RWPE1 (cell line): ENCODE measurements at places on chromosomes 11 and 22.
A peak's percentile ranks its signal among the peaks of the same experiment; 100 is the strongest.

- DNase-seq = no peak
Measured at GRCh38 chr11:41836431-41836830, 377.0 kb upstream of the LRRC4C start.

DNA sequence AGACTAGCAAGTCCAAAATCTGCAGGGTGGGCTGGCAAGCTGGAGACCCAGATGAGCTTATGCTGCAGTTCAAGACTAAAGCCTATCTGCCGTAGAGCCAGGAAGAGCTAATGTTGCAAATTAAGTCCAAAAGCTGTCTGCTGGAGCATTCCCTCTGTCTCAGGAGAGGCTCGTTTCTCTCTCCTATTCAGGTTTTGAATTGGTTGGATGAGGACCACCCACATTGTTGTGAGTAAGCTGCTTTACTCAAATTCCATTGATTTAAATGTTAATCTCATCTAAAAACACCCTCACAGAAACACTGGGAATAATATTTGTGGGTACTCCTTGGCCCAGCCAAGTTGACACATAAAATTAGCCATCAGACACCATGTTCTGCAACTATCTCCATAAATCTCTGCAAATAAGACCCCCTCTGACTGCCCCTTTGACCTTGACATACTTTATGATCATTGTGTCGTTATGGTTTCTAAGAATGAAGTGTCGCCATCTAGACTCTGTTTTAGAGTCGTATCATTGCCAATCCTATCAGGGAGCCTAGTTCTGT, 16.8 kb upstream of the CUL5 start:
- DNase-seq = no peak

GRCh38 chr22:32144496-32145274, 14.4 kb downstream of the C22orf42 start:
- DNase-seq = no peak

DNA sequence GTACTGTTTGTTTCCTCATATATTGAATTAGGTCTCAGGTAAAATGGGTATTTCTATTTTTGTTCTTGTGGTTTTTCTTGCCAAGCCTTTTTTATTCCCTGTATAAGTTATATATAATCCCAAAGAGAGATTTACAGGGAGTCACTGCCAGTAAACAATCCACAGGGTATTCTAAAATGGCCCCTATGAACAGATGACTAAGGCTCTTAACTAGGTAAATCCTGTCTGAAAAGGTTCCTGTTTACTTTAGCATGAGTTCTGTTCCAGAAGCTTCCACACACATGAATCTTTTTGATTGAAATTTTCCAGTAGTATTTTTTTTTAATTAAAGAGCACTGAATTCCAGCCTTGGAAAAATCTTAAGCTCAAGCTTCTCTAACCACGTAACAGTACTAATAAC, 552.8 kb upstream of the CCDC179 start:
- DNase-seq = peak; percentile 0

- no peak for DNase-seq
Measured at GRCh38 chr11:126840201-126840886, 160.2 kb downstream of the KIRREL3 start.

DNA sequence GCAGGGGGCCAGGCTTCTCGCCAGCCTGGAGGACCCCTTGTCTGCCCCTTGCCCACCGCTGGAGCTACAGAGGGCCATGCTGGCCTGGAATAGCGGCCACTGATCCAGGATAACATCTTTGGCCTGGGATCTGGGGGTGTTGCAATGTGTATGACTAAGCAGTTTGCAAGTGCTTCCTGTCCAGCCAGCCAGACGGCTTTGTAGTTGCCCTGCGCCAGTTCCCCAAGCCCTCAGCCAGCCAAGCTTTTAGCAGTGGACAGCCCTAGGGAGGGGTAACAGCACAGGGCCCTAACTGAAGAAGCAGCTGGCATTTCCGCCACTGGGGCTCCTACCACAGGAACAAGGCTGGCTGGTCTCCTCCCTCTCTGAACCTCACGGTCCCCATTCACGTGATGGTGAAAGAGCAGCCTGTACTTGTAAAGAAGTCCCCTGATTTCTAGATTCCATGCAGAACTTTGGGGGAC, 32.1 kb downstream of the UQCR10 start:
- peak; percentile 89 for DNase-seq

GRCh38 chr22:45863981-45864751, 112.8 kb downstream of the WNT7B start:
- peak; percentile 44 for DNase-seq

DNA sequence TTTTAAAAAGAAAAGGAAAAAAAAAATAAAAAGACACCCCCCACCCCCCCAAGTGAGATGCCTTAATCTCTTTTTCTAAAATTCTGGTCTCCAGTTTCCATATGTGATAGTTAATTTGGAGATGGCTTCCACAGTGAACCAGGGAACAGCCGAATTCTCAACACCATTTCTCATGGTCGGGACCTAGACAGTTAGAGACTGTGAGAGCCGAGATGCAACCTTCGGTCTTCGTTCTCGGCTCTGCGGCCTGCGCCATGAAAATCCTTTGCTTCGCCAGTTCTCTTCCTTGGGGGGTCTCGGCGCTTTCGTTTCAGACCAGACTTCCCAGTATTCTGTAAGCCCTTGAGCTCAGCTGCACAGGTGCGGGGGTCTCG, 723 bp downstream of the CACNG2 start:
- no peak for DNase-seq

DNA sequence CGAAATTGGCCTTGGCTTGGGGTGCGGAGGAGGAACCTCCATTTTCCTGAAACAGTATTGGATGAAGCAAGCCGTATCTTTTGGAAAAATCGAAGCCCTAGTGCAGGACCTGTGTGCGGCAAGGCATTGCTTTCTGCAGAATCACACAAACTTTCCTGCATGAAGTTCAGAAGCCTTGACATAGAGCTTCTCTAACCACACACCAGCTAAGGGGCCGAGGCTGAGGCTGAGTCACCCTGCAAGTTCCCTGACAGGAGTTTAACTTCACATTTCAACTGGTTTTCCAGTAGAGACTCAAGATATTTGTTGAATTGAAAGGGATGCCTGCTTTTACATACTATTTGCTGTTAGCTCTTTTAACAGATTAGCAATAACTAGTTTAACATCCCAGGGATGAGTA, 67.8 kb downstream of the TCF20 start:
- DNase-seq = no peak
